Fibroblast of skin of right biceps (primary cell): ENCODE measurements at places on chromosomes 2 and 18.

DNA sequence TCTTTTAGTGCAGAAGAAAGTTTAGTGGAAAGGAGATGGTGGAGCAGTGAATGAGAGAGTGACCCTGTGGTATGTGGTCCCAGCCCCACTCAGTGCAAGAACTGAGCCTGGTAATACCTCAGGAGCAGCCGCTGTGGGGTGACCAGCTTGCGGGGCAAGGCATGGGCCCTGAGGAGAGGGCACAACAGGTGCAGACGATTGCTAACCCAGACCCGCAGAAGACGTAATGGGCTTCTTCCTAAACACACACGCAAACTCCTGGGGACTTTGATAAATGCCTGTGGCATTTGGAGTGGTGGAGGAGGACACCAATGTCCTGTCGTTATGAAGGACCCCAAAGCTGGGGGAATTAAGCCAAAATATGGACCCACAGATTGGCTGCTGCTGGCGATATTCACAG lies 78.7 kb downstream of the GFPT1 start:
- DNase-seq, result no peak

DNA sequence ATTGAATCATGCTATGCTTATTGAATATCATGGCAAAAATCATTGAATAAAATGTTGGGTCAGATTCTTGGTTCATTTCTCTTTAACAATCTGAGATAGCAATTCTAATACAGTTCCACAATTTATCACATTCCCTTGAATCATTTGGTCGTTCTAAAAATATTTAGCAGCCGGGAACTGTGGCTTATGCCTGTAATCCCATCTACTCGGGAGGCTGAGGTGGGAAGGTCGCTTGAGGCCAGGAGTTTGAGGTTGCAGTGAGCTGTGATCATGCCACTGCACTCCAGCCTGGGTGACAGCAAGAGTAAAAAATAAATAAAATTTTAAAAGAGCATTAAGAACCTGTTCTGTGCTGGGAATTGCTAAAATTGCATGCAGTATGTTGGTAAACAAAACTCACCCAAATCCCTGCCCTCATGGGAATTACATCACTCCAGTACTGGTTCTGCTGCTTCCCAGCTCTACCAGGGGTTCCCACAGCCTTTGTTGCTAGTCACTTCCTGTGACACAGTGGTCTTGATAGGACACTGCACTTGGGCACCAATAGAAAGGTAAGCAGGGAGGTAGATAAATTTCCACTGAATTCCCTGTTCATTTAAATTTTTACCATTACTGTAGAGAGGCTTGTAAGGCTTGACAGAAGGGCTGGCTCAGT lies 200.4 kb downstream of the CTNNA2 start:
- peak; percentile 48 for DNase-seq

- no peak for DNase-seq
These were observed 18.8 kb upstream of the FOXI3 start for GRCh38 chr2:88471083-88471942.

GRCh38 chr2:42050010-42050702 lies 2.3 kb downstream of the PKDCC start:
- no peak for DNase-seq

DNA sequence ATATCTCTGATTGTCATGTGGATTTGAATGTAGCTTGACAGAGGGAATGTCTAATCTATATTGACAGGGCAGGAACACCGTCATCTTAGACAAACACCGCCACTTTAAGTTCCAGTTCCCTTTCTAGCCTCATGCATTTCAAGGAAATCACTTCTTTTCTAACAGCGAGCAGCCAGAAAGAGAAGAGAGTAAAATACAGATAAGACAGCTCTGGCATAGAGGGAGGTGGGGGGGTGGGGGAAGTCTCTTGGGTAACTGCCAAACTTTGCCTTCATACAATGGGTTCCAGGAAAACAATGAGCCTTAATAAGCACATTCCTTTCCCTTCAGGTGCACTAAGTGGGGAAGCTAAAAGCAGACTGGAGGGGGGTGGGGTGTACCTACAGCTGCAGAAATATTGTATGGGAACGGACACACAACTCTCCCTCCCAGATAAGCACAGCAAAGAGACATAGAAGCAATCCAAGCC lies 37.2 kb downstream of the CASP10 start:
- no peak for DNase-seq

- DNase-seq, result no peak
These were observed 131.8 kb downstream of the BAZ2B start for GRCh38 chr2:159484532-159484931.

DNA sequence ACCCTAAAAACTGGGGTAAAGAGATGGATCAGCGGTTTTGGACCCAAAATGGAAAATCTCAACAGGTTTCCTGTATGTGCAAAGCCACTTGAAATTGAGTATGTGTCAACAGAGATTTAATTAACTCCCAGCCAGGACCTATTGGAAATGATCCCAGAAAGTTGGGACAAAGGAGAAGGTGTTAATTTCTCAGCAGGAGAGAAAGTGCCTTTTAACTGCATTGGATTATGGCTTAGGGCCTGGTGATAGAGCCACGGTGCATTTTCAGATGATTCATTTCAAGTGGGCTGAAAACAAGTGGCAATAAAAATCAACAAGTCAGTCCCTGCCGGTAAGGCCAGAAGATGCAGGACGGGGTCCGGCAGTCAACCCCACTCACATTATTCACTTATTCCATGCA lies 80.2 kb upstream of the BCL11A start:
- DNase-seq, result no peak

GRCh38 chr2:230877116-230877758 lies 12.5 kb downstream of the ITM2C start:
- DNase-seq, result no peak

GRCh38 chr2:148903294-148903693 lies 28.3 kb downstream of the KIF5C start:
- DNase-seq, result no peak

GRCh38 chr2:39623917-39624316 lies 41.8 kb upstream of the TMEM178A start:
- no peak for DNase-seq

DNA sequence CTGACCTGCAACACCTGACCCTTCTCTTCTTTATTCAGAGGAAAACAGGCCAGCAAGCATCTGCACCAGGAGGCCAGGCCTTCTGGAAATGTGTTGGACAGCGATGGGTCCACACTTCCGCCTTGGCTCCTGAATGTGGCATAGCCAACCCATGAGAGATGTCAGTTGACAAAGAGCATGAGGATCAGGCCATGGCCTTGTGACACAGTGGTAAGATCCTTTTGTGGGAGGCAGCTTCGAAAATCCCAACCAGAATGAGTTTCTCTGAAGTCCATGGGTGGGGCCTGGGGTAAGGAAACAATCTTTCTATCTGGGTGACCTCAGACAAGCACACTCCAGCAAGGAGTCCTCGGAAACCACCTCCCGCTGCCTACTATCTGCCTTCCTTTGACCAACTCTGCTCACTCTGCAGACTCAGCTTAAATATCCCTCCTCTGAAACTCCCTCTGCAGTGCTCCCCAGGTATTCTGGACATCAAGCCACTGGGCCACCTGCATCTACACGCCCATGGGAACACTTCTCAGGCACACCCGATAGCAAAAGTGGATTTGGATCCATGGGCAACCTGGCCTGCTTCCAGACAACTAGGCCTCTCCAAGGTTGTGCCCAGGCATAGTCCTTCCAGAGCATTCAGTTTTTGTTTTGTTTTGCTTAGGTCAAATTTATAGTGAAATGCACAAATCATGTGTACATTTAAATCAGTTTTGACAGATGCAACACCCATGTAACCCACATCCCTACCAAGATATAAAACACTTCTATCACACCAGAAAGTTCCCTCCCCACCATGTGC lies 3.6 kb upstream of the SH2D6 start:
- no peak for DNase-seq

DNA sequence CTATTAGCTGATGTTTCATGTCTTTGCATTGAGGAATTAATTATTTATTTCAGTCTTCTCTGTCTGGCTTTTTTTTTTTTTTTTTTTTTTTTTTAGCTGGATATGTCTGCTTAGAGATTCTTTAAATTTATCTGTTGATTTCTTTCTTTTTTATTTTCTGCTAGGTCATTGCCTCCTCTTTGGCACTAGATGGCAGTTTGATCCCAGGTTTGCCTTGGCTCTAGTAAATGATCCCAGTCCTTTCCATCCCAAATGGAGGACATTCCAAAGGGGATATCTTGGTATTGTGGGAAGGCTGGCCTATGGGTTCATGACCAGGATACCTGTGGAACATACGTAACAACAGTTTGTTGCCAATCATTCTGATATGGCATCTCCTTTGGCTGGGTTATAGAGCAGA lies 339.5 kb upstream of the GCFC2 start:
- DNase-seq, result no peak

GRCh38 chr2:121736140-121736461 lies 574 bp downstream of the NIFK start:
- DNase-seq, result no peak

- DNase-seq, result no peak
These were observed 740.5 kb upstream of the SALL3 start for GRCh38 chr18:78239090-78239457.

- no peak for DNase-seq
These were observed 154.9 kb downstream of the NDUFA10 start for GRCh38 chr2:239870276-239870675.

- no peak for DNase-seq
These were observed 41.8 kb upstream of the CTAGE1 start for GRCh38 chr18:22459491-22459890.

GRCh38 chr2:145596416-145596815 lies 1076.5 kb upstream of the ZEB2 start:
- DNase-seq, result no peak

DNA sequence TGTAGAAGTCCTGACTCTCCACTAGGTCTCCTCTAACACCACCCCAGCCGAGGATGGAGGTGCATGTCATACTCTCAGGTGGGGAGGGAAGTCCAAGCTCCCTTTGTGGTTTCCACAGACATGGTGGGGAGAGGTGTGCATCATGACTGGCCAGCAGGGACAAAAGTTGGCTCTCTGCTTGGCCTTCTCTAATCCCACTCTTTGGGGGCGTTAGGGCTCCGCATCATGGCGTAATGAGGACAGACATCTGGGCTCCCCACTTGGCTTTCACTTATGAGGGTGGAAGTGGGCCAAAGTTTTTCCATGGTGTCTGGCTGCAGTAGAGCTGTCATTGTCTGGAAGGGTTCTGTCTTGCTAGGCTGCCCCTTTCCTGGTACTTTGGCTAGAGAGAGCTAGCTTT lies 80.7 kb upstream of the DAPL1 start:
- no peak for DNase-seq

DNA sequence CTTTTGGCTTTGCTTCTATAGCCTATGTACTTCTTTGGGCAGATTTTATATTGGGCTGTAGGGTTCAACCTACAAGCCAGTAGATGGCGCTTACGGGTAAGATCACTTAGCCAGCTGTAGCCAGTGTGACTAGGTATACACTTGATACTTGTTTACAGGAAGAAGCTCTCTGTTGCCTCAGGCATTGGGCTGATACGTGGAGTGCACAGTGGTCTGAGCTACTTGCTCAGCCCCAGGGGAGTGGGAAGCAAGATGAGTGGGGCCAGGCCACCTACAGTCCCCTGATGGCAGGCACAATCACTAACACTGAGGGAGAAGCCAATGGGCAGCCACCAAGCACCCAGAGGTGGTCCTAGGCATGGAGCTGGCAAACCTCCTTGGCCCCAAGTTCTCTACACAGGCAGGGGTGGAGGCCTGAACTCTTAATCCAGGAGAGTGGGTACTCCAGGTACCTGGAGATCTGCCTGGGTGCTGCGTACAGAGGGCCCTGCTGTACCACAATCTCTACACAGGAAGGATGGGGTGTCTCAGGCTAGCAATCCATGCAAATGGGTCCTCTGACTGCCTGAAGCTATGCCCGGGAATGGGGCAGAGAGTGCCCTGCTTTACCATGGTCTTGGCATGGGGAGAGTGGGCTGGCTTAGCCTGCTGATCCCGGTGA lies 122.2 kb downstream of the NCOA1 start:
- peak; percentile 53 for DNase-seq

- no peak for DNase-seq
These were observed 245.3 kb downstream of the XIRP2 start for GRCh38 chr2:167133614-167134013.

DNA sequence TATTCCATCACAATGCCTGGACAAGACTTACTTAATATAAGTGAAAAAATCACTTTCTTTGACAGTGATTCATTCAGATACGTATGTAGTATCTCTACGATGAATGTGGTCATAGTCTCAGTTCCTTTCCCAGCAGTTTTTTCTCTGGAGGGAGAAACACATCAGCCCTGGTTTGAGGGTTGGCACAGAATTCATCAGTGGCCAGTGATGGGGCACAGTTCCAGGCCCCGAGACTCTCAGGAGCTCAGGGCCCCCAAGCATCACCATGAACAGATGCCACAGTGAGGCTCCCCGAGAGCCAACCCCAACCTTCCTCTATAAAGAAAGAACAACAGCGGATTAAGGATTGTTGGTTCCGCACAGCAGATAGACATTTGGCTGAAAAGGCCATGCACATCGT lies 12.5 kb downstream of the PRKAG3 start:
- no peak for DNase-seq

GRCh38 chr18:22193466-22193865 lies 24.1 kb downstream of the GATA6 start:
- DNase-seq, result no peak

DNA sequence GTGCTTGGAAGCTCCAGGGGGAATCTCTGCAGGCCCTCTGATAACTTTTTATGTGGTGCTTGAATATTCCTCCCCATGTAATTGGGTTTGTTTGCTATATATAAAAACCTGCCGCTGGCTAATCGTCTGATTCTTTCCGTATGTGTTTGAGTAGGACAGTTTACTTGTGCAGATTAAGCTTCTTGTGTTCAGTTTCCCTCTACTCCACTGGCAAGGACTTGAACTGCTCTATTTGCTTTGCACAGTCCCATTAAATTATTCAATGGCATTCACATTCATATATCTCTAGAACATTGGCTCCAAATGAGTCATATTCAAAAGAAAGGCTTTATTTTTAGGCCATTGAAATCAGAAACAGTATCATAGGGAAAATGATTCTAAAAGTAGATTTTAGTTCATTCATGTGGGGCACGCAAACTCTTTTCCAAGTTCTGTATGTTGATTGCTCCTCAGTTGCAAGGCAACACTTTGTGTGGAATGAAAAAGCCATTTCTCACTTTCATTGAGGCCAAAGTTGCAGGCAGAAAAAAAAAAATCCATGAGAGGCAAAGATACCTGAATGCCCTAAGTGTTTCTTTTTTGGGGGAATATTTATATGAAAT lies 1682.3 kb upstream of the PIK3C3 start:
- DNase-seq, result no peak

DNA sequence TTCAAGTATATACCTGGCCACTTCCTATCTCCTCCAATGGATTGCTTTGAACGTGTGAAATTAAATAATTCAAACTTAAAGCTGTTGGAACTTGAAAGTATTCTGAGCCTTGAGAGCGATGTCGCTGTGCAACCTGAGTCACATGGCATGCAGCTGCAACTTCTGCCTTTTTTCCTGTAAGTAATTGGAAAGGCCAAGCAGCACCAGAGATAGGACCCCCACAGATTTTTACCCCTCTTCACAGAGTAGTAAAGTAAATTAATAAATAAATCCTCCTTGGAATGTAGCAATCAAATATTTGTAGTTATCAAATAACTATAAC lies 3.2 kb upstream of the RNF149 start:
- DNase-seq, result no peak

GRCh38 chr2:11213975-11214374 lies 58.7 kb downstream of the SLC66A3 start:
- DNase-seq, result no peak

GRCh38 chr2:201735486-201735885 lies 37.0 kb upstream of the MPP4 start:
- no peak for DNase-seq
